ENCODE measurements at places on chromosomes 3 and 15.

DNA sequence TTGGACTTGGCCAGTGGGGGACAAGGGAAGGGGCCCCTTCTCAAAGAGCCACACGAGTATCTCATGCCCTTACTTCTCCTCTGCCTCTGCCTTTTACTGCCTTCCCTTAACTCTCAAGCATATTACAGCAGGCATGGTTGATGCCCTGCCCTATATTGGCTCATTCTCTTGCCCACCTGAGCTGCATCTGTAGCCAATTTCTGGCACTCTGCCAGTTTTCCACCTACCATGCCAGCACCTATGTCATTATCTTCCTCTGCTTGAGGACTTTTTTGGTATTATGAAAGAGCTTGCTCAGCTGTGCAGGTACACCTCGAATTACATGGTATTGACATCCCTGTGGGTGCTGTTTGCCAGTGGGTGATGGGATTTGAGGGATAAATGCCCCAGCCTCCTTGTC lies 181.8 kb downstream of the OXSM start:
- no peak for DNase-seq

- DNase-seq, result no peak
These were observed 16.5 kb upstream of the SKOR1 start for GRCh38 chr15:67808821-67809220.

- no peak for DNase-seq
These were observed 245.6 kb upstream of the SATB1 start for GRCh38 chr3:18670759-18671158.

DNA sequence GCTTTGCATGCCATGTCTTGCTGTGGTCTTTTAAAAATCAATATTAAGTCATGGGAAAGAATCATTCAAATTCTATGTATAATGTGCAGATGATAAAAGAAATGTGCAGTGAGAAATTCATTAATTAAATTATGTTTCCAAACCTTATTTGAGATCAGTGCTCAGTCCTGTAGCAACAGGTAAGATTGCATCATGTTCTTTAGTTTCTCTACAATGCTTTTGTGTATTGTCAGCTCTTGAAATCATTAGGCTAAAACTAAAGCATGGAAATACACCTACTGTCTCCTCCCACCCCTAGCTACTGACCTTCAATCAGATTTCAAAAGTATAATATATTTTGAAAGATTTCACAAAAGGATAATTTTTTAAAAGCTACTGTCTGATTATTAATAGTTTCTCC lies 612.7 kb downstream of the ROBO2 start:
- no peak for DNase-seq

GRCh38 chr15:54577476-54578250 lies 599.4 kb downstream of the UNC13C start:
- DNase-seq, result no peak

- DNase-seq, result no peak
These were observed 72.2 kb upstream of the EPHB3 start for GRCh38 chr3:184489268-184489841.

- no peak for DNase-seq
These were observed 273.3 kb upstream of the ICE2 start for GRCh38 chr15:60751985-60752952.

GRCh38 chr3:194156095-194156494 lies 20.1 kb downstream of the HES1 start:
- no peak for DNase-seq

DNA sequence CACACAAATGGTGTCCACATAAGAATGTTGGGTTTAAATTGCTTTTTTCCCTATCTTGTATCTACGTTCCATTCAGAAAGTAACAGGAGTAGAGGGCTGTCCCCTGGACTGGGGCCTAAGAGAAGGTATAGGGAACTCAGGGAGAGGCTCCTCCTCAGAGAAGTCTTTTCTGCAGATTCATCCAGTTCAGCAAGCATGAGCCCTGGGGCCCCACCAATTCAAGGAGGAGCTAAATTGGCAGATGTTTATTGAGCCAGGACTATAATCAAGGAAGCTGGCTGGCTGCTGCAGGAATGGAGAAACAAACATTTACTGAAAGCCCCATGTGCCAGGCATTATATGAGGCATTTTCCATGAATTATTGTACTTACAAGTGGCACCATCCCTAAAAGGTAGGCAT lies 22.1 kb upstream of the LARS2 start:
- no peak for DNase-seq

GRCh38 chr3:121719423-121719822 lies 30.1 kb downstream of the GOLGB1 start:
- DNase-seq, result no peak

- no peak for DNase-seq
These were observed 66.1 kb upstream of the NPHP3 start for GRCh38 chr3:132788301-132788671.

GRCh38 chr3:129249284-129250065 lies at the start of gene COPG1:
Gene COPG1, plus strand, starts transcription at chr3:129249606. Its CDS starts 104 bp downstream, at chr3:129249710.
- peak; percentile 78 for DNase-seq

- no peak for DNase-seq
These were observed 30.2 kb downstream of the CHCHD6 start for GRCh38 chr3:126734106-126734723.

DNA sequence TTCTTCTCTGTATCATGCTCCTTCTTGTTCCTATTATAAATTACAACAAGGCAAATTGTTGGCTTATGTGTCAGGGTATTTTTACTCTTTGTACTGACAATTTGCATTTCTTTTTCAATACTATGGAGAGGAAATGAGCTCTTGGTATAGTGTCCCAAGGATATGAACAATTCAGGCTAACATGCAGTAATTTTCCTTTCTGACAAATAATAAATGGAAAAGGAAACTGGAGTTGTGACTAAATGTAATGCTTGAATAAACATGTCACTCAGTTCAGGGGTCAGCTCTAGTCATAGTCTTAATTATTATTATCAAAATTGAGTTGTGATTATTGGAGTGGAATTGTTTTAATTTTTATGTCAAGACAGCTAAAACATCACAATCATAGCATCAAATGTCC lies 256.0 kb upstream of the ZPLD1 start:
- no peak for DNase-seq

DNA sequence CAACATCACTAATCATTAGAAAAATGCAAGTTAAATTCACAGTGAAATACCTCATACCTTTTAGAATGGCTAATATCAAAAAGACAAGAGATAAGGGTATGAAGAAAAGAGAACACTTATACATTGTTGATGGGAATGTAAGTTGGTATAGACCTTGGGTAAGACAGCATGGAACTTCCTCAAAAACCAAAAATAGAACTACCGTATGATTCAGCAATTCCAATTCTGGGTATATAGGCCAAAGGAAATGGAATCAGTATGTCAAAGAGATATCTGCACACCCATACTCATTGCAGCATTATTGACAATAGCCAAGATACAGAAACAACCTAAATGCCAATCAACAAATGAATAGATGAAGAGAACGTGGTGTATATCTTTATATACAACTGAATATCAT lies 166.8 kb upstream of the LRRN1 start:
- DNase-seq, result no peak

DNA sequence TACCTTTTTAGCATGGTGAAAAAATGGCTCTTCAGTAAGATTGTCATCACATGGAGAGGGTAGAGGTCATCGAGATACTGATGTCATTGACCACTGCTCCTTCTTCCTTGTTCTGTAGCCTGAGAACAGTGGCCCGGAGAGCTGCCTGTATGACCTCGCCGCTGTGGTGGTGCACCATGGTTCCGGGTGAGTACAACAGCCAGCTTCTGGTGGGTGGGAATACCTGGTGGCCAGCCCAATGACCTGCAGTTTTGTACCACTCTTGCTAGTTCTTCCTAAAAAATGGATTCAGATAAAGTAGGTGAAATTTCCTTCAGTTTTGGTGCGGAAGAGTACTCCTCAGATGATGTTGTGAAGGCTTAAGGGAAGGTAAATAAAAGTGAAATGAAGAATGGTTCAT lies 8.4 kb upstream of the FBXL22 start:
- no peak for DNase-seq

- no peak for DNase-seq
These were observed 54.4 kb downstream of the ACAP2 start for GRCh38 chr3:195388380-195388779.

GRCh38 chr15:35362195-35362829 lies 183.7 kb downstream of the DPH6 start:
- DNase-seq, result no peak

DNA sequence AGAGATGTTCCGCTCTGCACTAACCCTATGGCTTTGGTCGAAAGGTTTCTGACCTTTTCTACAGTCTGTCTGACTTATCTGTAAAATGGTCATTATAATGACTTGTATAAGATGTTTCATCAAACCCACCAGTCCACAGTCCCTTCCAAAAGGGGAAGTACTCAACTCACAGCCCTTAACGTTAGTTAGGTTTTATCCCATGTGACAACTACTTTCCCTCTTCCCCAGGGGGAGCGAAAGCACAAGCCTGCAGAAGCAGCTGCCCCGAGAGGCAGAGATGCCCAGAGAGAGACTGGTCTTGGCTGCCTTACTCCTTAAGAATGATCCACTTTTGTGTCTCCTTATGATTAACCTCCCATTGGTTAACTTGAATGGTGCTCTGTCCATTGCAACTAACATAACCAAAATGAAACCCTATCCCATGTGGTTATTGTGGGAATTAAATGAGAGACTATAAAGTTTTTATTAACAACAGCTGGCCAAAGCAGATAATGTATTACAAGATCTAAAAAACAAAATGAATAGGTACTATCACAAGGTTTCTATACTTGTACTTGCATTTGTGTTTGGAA lies 6.4 kb downstream of the ASTE1 start:
- no peak for DNase-seq

DNA sequence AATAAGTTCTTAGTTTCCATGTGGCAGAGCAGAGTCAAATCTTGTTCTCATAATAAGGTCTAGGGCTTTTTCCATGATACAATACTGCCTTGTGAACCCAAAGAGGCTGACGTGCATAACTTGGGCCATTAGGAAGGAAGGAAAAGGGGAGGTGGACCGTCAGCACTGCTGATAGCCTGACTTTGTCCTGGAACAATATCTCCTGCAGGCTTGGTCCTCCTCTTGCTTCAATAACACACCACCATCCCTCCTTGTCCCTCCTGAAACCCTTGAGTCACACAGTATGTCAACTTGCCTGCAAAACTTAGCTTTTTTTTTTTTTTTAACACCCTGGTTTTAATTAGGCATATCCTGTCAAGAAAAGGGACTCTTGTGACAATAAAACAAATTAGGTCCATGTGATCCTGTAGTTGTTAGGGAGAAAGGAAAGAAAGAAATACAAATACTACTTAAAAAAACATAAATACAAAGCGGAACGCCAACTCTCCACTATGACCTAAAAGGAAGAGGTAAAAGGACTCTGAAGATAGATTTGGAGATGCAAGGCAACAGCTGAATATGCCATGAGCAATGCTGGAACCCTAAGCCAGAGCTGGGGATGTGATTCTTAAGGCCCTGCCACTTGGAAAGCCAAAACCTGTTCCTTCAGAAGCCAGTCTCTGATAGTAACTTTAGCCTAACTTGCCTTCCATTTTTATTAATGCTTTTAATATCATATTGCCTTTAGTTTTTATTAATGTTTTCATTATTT lies 67.0 kb downstream of the WWTR1 start:
- DNase-seq, result no peak

GRCh38 chr3:169362868-169363267 lies 300.6 kb downstream of the MECOM start:
- no peak for DNase-seq

GRCh38 chr3:142087676-142088075 lies 61.7 kb downstream of the TFDP2 start:
- no peak for DNase-seq

DNA sequence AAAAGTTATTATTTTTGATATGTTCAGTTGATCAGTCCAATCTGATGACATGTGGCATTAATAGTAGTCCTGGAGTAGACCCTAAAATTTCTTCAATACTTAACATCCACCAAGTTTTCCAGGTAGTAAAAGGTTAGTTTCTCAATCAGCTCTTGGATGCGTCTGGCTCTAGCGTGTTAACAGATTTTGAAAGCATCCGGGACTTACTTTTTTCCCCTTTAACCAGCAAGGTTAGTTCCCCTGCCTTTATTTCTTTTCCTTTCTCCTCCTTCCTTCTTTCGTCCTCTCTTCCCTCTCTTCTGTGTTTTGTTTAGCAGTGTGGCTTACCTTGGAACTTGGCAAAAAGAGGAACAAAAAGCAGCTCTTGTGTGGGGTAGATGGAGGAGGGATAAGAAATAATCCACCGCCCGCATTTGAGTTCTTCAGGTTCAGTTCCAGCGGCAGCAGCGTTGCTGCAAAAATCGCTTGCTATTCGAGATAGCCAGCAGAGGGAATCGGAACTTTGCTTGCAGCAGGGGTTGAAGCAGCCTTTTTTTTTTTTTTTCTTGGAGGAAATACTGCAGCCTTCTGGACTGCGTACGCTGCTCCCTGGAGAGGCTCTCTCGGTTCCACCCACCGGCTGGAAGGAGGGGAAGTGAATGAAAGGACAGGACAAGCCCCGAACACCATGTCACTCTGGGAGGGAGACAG lies at the start of gene RBMS3:
RBMS3 (plus strand) TSS at position 668 of the 690 bp plus-strand sequence.
- peak; percentile 49 for DNase-seq

DNA sequence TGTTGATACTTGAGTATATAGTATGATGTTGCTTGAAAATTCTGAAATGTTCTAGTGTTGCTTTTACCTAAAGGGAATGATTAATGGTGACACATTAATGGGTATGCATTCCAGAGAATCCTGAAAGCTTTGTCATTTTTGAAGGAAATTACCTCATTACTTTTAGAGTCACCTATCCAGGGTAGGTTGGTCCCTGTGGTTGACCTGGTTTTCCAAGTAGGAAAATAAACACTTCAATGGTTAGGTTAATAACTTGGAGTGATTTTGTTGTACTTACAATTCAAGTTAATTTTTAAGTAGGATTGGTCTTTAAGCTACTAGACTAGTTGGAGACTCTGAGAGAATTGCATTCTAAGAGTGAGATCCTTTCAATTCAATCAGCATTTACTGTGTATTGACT lies 31.0 kb downstream of the MITF start:
- DNase-seq, result no peak

DNA sequence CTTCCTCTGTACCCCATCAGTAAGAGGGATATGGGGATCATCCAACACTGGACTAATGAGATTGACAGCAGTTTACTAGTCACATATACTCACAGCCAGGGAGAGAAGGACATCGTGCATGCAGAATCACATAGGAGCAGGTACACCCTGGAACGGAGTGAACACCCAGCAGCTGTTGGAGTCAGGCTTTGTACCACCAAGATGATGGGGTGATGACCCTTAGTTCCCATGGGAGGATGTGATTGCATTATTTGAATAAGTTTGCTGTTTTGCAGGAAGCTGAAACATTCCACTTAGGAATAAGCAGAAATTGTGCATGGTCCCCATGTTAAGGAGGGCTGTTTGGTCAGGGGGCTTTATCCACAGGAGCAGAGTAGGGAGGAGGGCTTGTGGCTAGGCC lies 482.7 kb upstream of the PDZRN3 start:
- no peak for DNase-seq

DNA sequence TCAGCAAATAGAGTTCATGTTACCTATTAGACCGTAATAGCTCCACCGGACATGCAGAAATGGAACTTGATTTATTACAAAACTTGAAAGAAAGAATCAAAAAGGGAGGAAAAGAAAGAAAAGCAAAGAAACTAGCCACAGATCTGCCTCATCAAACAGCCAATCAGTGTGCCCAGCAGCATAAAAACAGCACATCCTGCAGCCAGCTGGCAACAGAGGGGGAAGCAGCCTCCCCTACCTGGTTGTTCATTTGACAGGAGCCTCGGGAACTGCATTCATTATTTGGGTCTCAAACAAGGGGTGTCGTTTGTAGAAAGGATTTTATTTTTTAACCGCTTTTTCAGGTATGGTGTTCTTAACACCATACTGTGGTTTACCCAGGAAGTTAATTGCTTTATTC lies 181.5 kb upstream of the TOPAZ1 start:
- DNase-seq, result no peak

GRCh38 chr3:5498981-5499380 lies 311.5 kb downstream of the EDEM1 start:
- no peak for DNase-seq
